Thoracic aorta (tissue), 2 donors: ENCODE measurements at places on chromosomes 16 and 17.

DNA sequence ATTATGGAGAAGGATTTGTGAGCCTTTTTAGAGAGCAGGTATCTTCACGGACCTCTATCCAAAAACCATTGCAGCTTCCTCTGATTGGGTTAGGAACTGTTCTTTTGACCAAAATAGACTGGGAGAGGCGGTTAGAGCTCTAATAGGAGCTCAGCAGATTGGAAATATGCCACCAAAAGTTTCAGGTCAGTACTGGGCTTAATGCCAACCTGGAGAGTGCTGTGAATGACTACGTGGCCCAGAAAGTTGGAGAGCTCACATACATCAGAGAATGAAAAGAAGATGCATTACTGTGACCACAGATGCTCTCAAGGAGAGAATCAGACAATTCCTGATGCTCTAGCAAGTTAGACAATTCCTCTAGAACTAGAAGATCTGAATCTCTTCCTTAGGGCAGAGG is 86.5 kb downstream of the ABCA8 start:
- no peak overlapping the region for H3K4me3 ChIP-seq
- H3K27me3 ChIP-seq: no peaks in the 10 kb centered on the region
- DNase-seq: no peak
- H3K4me1 ChIP-seq: no peaks in the 10 kb centered on the region
- H3K36me3 ChIP-seq: no peaks in the 10 kb centered on the region

- H3K4me3 ChIP-seq: no peak overlapping the region
- no peak overlapping the region for H3K27ac ChIP-seq
- no peak for DNase-seq
- H3K27me3 ChIP-seq: no peaks in the 10 kb centered on the region
Observed at GRCh38 chr17:21258593-21258992, 5.4 kb upstream of the NATD1 start.

GRCh38 chr17:4083187-4083586 is 59.6 kb downstream of the ZZEF1 start:
- no peak for DNase-seq
- no peak overlapping the region for H3K4me3 ChIP-seq
- no peak overlapping the region for H3K27ac ChIP-seq
- H3K27me3 ChIP-seq: no peaks in the 10 kb centered on the region

DNA sequence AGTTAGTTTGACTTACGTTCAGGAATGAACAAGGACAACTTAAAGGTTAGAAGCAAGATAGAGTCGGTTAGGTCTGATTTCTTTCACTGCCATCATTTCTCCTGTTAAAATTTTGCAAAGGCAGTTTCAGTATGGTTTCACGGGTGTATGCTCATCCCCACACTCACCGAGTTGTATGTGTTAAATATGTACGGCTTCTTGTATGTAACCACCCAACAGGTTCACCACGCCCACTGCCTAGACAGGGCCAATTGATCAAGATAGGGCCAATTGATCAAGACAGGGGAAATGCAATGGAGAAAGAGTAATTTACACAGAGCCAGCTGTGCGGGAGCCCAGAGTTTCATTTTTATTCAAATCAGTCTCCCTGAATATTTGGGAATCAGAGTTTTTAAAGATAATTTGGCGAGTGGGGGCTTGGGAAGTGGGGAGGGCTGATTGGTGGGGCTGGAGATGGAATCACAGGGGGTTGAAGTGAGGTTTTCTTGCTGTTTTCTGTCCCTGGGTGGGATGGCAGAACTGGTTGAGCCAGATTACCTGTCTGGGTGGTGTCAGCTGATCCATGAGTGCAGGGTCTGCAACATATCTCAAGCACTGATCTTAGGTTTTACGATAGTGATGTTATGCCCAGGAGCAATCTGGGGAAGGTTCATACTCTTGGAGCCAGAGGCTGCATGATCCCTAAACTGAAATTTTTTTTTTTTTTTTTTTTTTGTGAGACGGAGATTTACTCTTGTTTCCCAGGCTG is 62.4 kb upstream of the PLCG2 start:
- no peak overlapping the region for H3K4me3 ChIP-seq
- no peak for DNase-seq
- no peaks in the 10 kb centered on the region for H3K27me3 ChIP-seq
- H3K4me1 ChIP-seq: no peaks in the 10 kb centered on the region
- no peaks in the 10 kb centered on the region for H3K36me3 ChIP-seq

DNA sequence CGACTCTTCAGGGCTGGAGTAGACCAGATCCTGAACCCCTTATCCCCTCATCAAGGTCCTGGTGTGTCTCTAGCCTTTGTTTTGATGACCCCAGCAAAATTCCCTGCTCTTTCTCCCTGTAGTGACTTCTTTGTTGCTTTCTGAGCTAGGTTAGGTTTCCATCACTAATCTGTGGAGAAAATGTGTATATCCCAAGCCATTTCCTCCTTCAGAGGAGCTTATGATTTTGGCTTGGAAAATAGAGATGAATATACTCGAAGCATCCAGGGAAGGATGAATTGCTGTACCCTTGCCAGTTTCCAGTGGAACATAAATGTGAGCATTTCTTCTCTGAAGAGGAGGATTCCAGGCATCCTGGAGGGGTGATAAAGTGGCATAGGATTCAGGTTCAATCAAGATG is 55.8 kb downstream of the KSR1 start:
- no peak for DNase-seq
- H3K27me3 ChIP-seq: no peaks in the 10 kb centered on the region
- H3K4me1 ChIP-seq: no peaks in the 10 kb centered on the region
- H3K27ac ChIP-seq: no peak overlapping the region

GRCh38 chr17:39598047-39598481 is 9.7 kb downstream of the NEUROD2 start:
- peaks cover 41% of the 10 kb centered on the region for H3K27me3 ChIP-seq
- no peak overlapping the region for H3K27ac ChIP-seq
- H3K4me3 ChIP-seq: no peak overlapping the region
- peaks cover 14% of the 10 kb centered on the region for H3K4me1 ChIP-seq
- DNase-seq: no peak
- no peaks in the 10 kb centered on the region for H3K36me3 ChIP-seq

DNA sequence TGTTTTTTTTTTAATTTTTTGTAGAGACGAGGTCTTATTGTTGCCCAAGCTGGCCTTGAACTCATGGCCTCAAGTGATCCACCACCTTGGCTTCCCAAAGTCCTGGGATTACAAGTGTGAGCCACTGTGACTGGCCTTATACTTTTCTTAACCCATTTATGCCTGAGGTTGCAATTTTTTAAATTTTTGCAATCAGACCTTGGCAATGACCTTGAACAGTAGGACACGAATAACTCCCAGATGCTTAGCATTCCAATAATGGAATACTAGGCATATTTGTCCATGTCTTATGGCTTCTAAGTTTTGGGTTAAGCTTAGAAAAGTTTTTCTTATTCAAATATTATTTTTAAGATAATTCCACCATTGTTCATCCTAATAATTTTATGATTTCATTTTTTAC is 28.3 kb upstream of the TMEM97 start:
- no peak for DNase-seq
- H3K27ac ChIP-seq: no peak overlapping the region
- no peaks in the 10 kb centered on the region for H3K4me1 ChIP-seq
- no peaks in the 10 kb centered on the region for H3K36me3 ChIP-seq
- H3K4me3 ChIP-seq: no peak overlapping the region

DNA sequence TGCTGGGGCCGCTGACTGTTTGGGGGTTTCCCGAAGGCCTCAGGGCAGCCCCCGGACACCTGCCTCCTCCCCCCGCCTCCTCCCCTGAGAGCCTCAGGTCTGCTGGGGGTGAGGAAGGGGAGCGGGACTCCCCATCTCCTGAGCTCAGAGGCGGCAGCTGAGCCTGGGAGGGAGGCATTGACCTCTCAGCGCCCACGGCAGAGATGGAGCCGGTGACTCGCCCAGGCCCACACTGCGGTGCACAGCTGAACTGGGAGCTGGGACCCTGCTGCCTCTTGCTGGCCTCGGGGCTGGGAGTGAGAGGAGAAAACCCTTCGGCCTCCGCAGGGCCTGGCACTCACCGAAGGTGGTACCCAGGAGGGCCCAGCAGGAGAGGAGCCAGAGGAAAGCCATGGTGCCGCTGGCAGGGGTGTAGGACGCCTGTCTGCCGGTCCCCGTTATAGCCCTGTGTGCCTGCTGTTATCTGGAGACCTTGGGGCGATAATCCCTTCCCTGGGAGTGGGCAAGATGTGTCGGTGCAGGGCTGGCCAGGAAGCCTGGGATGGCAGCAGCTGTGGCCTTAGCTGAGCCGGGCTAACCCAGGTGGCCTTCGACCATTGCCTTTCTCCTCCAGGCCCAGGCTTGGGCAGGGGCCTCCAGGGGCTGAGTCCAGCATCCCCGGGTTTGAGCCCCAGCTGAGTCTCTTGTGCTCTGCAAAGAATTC is at the start of gene CTRB2:
Gene CTRB2, minus strand, starts transcription at position 413 of the 703 bp plus-strand sequence. Its CDS starts 20 bp downstream, at position 393.
- no peaks in the 10 kb centered on the region for H3K27me3 ChIP-seq
- no peaks in the 10 kb centered on the region for H3K4me1 ChIP-seq
- no peak within 1 kb of the TSS for H3K4me3 ChIP-seq
- no peak for DNase-seq

DNA sequence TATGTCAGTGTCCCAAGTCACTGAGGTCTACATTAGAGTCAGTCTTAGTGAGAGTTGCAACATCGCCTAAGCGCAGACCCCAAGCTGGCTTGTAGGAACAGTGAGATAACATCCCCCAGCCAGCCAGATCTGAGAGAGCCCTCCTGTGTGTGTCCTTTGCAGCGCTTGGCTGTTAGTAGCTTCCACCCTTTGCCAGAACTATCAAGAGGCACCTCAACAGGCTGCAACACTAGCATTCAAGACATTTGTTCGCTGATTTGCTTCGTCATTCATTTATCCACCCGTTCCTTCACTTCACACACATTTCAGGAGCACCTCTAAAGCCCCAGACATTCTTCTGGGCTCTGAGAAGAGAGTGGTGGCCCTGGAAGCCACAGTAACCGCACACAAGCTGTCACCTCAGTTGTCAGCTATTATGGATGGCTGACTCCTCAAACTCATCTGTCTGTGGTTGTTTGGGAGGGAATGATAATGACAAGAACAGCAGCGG is 289.6 kb downstream of the WWOX start:
- DNase-seq: no peak
- no peaks in the 10 kb centered on the region for H3K27me3 ChIP-seq
- no peak overlapping the region for H3K4me3 ChIP-seq
- no peak overlapping the region for H3K27ac ChIP-seq
- H3K36me3 ChIP-seq: no peaks in the 10 kb centered on the region
- H3K4me1 ChIP-seq: peaks cover 4% of the 10 kb centered on the region

DNA sequence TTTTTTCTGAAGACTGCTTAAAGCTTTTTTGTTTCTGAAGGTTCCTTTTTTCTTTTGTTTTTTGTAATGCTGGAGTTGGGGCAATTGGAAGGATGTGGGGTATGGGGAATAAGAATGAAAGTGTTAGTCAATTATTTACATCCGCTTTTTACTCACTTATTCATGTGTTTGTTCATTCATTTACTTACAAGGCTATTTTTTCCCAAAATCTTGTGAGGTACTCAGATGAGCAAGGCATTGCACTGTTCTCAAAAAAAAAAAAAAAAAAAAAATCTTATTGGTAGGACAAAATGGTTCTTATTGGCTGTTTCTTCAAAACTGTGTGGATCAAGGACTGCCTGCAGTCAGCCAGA is 55.7 kb downstream of the PLD6 start:
- peaks cover 39% of the 10 kb centered on the region for H3K36me3 ChIP-seq
- no peak overlapping the region for H3K4me3 ChIP-seq
- peaks cover 20% of the 10 kb centered on the region for H3K4me1 ChIP-seq
- H3K27ac ChIP-seq: peak overlapping the region; percentile 46

DNA sequence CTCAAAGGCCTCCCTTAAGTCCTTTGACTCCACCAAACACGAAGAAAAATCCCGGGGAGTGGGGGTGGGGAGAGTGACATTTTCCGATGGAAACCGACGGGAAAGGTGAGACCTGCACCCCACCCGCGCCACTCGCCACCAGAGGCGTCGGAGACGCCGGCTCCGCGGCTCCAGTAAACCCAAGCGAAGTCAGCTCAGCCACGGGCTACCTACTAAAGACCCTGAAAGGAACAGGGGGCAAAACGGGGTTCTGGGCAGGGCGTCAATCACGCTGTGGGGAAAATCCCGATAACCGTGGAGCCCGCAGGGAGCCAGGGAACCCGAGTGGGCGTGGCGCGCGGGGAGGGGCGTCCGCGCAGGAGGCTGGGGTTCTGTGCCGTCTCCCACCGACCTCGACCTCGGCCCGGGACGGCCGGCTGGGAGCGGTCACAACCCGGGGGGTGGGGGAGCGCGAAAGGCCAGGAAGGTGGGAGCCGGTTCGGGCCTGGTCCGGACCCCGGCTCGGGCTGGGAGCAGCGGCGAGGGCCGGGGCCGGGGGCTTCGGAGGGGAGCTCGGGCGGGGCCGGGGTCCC is 565 bp downstream of the WDR45B start:
- DNase-seq: no peak
- H3K27me3 ChIP-seq: no peaks in the 10 kb centered on the region
- peak overlapping the region; percentile 96 for H3K4me3 ChIP-seq
- H3K4me1 ChIP-seq: peaks cover 12% of the 10 kb centered on the region

- no peaks in the 10 kb centered on the region for H3K4me1 ChIP-seq
- no peak overlapping the region for H3K27ac ChIP-seq
- H3K36me3 ChIP-seq: no peaks in the 10 kb centered on the region
Observed at GRCh38 chr17:31158746-31159377, 64.1 kb downstream of the NF1 start.

DNA sequence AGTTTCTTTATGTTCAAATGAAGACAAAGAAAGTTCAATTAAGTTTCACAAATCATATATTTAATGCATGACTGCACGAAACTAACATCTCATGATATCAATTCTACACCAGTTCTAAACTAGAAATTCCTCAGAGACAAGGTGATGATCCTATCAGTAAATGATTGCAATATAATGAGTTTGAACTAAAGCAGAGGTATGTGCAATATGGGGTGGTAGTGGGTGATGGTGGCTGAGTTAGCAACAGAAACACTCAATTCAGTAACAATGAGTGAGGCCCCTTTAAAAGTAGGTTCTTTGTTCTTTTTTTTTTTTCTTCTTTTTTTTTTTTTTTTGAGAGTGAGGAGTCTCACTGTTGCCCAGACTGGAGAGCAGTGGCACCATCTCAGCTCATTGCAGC is 1551.7 kb upstream of the GOT2 start:
- H3K36me3 ChIP-seq: no peaks in the 10 kb centered on the region
- H3K27ac ChIP-seq: no peak overlapping the region
- H3K4me1 ChIP-seq: no peaks in the 10 kb centered on the region
- no peak overlapping the region for H3K4me3 ChIP-seq
- no peaks in the 10 kb centered on the region for H3K27me3 ChIP-seq
- no peak for DNase-seq

GRCh38 chr17:14959106-14959648 is 305.9 kb downstream of the PMP22 start:
- no peaks in the 10 kb centered on the region for H3K27me3 ChIP-seq
- no peak for DNase-seq
- H3K4me3 ChIP-seq: no peak overlapping the region
- H3K4me1 ChIP-seq: no peaks in the 10 kb centered on the region
- no peaks in the 10 kb centered on the region for H3K36me3 ChIP-seq
- H3K27ac ChIP-seq: no peak overlapping the region

DNA sequence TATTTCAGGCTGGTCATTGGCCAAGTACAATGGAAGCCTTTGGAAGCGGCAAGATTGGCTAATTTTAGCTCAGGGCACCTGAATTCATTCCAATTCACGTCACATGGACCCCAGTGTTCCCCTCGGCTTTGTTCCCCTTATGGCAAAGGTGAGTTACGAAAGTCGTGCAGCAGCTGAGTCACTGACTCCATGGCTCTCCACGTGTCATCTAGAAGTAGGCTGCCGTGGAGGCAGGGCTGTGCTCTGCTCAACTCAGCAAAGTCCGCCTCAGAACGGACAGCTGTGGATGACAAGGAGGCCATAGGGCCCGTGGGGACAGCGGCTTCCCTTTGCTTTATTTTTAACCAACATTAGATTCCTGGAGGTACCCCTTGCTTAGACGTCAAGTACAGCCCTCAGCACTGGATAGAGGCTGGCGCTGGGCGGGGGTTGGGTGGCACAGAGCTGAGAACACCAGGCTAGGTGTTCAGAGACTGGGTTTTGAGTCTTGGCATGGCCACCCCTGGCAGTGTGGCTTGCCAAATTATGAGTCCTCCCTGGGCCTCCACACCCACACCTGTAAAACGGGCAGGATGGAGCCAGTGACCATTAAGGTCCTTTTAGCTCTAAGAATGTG is 23.6 kb downstream of the ADAD2 start:
- H3K27ac ChIP-seq: no peak overlapping the region
- no peaks in the 10 kb centered on the region for H3K27me3 ChIP-seq
